ENCODE measurements at places on chromosomes 2 and 18.

DNA sequence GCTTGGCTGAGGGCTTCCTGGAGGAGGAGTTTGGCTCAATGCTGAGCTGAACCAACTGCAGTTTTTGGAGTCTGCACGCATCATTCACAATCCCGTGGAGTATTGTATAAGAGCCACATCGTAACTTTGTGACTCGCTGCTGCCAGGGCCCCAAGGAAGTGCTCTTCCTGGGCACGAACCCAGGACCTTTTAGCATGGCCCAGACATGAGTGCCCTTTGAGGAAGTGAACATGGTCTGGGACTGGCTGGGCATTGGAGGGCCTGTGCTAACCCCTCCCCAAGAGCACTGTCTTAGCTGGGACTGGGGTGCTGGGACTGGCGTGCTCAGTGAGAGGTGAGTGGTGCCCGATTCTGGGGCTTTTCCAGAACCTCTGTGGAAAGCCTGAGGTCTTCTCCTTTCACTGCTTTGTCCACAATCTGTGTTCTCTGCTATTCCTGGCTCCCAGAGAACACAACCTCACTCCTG lies 88.6 kb downstream of the LIPG start:
- DNase-seq, result no peak

DNA sequence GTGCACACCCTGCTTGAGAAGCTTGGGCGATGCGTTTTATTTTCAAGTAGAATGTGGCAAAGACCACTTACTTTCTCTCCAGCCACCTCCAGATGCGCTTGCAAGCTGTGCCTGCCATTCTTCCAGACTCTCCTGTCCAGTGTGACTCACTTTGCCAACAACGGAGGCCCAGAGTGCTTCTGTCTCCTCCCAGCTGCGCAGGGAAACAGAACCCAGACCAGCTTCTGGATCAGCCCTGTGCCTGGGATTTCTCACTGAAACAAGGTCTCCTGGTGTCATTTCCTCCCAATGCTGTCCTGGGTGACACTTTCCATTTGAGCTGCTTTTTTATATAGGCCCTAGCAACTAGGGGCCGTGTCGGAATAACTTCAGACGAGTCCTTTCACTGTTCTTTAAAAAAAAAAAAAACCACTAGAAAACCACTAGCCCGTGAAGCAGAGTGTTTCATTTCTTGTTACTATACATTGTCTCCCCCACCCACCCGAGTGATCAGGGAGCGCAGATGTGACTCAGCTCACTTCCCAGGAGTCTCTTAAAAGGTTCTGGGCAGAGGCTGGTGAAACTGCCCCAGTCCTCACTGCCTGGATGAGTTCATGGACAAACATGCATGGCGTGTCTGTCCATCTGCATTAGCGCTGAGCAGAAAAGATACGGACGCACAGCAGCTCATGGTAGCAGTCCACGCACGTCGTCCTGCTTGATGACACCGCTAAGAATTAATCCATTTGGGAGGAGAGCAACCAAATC lies 25.3 kb upstream of the RPL31 start:
- DNase-seq, result no peak

- no peak for DNase-seq
Measured at GRCh38 chr18:53864770-53865169, 359.7 kb downstream of the MBD2 start.

DNA sequence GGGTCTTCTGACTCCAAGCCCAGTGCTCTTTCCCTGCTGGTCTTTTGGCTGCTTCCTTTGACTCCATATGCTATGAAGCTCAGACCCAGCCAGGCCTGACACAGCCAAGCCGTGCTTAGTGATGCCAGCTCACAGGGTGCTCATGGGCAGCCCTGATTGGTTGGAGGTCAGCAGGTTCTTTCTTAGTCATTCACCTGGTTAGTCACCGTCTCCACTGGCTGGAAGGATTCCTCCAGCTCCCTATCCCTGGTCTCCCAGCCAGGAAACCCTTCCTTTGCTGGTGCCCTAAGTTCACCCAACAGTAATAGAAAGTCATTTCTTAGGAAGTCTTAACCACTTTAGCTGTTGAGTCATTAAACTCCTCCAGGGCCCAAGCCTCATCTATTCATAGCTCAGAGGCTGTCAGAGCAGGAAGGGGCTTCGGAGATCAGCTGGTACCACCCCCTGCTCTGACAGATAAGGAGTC lies 3.9 kb downstream of the KCNK3 start:
- DNase-seq, result no peak

DNA sequence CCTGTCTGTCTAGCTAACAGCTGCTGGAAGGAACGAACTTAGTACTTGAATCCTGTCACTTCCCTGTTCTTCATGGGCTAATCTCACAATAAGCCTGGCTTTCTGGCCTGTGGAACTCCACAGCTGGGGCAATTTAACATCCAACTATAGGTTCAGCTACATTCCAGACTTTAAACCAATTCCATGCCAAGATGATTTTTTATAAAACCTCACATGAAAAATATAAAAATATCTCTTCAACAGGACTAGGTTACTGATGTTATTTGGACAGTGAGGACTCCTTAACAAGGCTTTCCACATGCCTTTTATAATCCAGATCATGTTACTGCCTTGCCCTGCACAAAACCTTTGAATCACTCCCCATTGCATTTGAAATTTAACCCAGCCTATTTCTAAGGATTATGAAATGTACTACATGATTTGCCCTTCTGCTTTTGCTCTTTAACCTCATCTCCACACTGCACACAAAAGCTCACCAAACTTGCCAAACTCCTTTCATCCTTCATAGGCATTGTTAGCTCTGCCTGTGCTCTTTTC lies 863.2 kb upstream of the CHAC2 start:
- DNase-seq, result no peak

DNA sequence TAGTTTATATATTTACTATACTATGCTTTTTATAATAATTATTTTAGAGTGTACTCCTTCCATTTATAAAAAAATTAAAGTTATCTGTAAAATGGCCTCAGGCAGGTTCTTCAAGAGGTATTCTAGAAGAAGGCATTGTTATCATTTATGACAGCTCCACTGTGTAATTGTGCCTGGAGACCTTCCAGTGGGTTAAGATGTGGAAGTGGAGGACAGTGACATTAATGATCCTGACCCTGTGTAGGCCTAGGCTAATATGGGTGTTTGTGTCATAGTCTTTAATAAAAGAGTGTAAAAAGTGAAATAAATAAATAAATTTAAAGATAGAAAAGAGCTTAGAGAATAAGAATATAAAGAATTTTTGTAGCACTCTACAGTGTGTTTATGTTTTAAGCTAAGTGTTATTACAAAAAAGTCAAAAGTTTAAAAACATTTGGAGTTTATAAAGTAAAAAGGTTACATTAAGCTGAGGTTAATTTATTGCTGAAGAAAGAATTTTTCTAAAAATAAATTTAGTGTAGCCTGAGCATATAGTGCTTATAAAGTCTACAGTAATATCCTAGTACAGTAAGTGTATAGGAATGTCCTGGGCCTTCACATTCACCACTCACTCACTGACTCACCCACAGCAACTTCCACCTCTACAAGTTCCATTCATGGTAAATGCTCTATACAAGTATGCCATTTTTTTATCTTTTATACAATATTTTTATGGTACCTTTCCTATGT lies 190.0 kb upstream of the SESTD1 start:
- no peak for DNase-seq

- DNase-seq, result no peak
Measured at GRCh38 chr2:65504814-65505697, 72.7 kb upstream of the SPRED2 start.

- no peak for DNase-seq
Measured at GRCh38 chr2:171318463-171318934, 115.3 kb downstream of the METTL8 start.

GRCh38 chr2:99489063-99489760 lies 605 bp downstream of the REV1 start:
- no peak for DNase-seq

GRCh38 chr2:96737831-96738230 lies 2.0 kb downstream of the LMAN2L start:
- DNase-seq, result no peak

DNA sequence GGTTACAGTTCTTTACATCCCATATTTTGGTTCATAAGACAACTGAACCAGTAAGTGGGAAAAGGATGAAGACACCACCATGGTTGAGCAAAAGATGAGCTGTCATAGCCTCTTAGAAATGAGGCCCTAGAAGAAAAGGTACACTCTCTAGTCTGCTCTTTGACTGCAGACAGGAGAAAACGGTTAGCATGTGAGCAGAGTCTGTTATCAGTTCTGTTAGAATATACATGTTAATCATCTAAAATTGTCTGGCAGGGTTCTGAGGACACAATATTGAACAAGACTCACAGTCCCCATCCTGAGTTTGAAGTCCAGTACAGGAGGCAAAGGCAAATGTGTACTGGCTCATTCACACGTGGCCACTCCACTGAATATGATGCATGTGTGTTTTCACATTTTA lies 78.1 kb downstream of the MBOAT2 start:
- no peak for DNase-seq

DNA sequence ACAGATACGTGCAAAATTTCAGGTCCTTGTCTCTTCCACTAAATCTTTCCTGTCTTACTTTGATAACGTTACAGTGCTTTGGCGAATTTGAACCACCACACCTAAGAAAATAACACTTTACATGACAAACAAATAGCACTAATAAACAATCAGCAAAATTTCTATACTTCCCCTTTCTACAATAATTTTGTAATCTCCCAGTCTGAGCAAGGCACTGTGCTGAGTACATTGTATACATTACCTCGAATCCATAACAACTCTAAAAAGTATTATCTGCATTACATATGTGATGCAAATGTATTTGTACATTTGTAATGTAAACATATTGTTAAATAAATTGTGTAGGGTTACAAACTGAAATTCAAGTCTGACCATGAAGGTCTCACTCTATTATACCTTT lies 49.9 kb downstream of the RTN4 start:
- no peak for DNase-seq

DNA sequence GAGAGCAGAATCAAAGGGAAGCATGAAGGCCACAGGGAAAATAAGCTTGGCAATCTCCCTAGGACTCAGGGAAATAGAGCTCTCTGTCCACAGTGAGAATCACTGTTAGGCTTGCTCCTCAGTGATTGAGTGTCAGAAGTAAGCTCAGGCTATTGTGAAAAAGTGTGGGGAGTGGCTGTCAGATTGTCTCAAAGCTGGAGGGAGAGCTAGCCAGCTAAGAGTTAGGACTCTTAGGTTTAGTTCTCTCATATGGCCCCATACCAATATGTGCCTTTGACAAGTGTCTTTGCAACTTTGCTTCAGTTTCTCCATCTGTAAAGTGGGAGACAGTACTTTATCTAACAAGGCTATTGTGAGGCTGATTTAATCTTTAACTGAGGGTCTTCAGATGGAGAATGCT lies 17.2 kb downstream of the EIF4E2 start:
- DNase-seq, result no peak

DNA sequence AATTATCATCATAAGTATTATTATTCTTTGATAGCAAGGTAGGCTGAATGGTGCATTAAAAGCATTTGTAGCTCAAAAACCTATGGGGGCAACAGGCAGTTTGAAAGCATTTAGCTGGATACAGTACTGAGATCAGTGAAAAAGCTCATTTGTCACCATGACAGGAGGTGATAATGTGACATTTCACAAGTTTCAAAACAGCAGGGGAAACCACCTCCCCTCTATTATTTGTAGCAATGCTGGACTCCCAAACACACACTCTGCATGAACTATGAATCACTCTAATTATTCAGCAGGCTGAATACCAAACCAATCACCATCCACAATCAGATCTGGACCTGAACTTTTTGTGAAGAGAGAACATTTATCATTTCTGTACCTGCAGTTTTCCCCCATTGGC lies 63.4 kb downstream of the MYO5B start:
- DNase-seq, result no peak

DNA sequence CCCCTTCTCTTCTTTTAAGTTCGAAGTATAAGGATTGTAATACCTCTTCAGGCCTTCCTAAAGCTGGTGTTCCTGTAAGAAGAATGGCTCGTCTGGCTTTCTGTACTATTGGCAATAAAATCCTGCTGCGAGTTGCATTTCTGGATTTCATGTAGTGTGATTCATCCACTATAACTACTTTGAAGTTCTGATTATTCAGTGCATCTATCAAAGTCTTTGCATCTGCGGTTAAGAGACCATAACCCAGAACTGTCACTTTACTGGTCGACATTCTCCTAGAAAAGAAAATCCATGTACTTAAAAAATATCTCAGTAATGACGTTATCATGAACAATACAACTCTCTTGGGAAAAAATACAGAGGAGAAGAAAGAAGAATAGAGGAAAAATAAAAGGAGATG lies 181.1 kb downstream of the ZRANB3 start:
- no peak for DNase-seq

- DNase-seq, result no peak
Measured at GRCh38 chr2:148814860-148815419, 60.1 kb upstream of the KIF5C start.

GRCh38 chr2:8545695-8546611 lies 135.9 kb upstream of the ID2 start:
- no peak for DNase-seq

GRCh38 chr18:111306-112014 lies 46.9 kb upstream of the USP14 start:
- no peak for DNase-seq

- no peak for DNase-seq
Measured at GRCh38 chr2:113992090-113992489, 102.2 kb downstream of the ACTR3 start.

DNA sequence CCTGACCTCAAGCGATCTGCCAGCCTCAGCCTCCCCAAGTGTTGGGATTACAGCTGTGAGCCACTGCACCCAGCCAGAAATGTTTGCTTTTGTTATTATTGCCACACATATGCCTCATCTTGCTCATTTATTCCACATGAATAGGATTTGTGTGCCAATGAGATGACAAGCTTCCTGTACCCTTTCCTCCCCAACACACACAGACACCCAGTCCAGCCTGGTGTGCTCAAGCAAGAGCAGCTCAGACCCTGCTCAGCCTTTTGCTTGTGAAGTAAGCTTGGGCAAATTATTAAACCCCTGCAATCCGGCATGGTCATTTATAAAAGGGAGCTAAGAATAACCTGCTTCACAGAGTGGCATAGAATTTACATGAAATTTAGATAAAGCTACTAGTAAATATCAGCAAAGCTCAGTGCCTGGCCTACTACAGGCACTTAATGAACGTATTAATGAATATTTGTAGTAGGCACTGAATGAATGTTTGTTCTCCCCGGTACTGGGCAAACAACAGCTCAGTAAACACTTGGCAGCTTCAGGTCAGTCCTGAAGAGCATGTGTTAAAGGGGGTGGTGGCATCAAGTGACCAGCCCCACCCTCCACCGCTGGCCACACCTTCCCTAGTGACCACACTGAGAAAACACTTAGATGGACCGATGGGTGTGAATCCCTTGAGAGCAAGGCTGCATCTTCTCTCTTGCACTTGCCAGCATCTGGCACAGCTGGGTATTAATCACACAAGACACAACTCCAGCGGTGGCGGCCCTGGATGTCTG lies 280.2 kb downstream of the SRBD1 start:
- DNase-seq, result no peak

Measured in NCI-H1092 (cell line).